C1 segment of cervical spinal cord (tissue), 14 donors: ENCODE measurements at places on chromosomes 13 and 19.

DNA sequence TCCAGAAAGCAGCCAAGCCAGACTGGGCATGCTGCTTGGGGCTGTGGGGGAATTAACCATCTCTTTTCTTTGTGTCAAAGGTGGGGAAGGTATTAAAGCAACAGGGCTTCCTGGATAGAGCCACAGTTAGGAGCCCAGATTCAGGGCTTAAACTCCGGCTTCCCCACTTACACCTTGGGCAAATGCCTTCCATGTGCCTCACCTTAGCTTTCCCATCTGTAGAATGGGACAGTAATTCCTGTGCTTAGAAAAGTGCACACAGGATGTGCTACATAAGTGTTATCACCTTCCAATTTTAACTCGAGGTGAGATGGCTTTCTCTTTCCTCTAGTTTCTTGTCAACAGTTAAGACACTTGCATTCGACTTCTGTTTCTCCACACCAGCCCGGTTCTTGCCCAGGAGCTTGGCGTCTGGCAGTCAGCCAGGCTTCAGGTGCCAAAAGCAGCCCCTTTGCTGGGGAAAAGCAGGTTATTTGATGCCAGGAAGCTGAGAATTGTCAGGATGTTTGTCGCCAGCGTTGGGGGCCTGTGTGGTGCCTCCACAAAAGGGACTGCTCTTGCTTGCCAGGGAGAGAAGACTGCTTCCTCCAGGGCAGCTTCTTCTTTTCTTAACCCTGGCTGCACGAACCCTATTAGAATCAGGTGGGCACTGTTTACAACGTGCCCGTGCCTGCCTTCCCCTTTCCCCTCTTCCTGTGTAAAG lies 79.2 kb downstream of the SIPA1L3 start:
- no peak for DNase-seq

- no peak for DNase-seq
Measured at GRCh38 chr19:42249149-42249750, 5.7 kb downstream of the ERF start.

DNA sequence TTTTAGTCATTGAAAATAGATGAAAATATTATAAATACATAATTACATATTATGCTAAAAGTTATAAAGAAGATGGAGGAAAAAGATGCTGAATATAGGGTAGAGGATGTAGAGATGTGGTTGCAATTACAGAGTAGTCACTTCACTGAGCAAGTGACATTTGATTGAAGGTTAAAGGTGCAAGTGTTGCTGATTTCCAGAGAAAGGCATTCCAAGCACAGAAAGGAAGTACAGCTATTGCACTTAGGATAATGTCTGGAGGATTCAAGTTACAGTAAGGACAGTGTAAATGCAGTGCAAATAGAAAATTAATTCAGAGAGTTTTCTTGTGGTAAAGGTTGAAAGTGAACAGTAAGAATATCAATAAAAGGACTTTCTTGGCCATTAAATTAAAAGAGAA lies 1721.8 kb downstream of the PCDH9 start:
- no peak for DNase-seq

GRCh38 chr13:96193728-96194310 lies 103.9 kb downstream of the HS6ST3 start:
- DNase-seq, result no peak

GRCh38 chr19:7678971-7679751 lies 1.5 kb upstream of the TRAPPC5 start:
- DNase-seq, result peak; percentile 5

DNA sequence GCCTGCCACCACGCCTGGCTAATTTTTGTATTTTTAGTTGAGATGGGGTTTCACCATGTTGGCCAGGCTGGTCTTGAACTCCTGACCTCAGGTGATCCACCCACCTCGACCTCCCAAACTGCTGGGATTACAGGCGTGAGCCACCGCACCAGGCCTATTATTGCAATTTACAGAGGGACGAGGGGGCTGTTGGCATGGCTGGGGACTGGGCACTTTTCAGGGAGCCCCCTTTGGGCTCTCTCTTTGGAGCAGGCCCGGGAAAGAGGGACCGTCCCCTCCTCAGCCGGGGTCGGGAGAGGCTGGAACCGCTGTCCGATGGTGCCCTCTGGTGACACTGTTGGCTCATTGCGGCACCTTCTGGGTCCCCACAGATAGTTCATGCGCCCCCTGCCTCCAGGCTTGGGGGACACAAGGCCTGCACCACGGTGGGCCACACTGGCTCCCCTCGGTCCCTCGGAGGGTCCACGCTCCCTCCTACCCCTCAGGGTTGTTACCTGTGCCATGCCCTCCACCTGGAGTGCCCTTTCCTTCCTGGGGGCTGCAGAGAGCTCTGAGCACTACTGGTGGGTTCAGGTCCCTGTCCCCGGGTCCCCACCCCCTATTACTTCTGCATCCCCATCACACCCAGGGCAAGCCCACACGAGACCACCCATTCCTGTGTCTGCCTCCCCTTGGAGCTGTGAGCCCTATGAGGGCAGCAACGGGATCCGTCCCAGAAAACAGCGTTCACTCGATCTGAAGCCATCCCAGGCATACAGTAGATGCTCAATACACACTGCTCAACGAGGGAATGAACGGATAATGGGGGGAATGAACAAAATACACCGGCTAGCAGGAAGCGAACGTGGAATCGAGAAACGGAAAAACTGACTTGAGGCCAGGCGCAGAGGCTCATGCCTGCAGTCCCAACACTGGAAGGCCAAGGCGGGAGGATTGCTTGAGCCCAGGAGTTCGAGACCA lies 12.5 kb downstream of the FEM1A start:
- no peak for DNase-seq

DNA sequence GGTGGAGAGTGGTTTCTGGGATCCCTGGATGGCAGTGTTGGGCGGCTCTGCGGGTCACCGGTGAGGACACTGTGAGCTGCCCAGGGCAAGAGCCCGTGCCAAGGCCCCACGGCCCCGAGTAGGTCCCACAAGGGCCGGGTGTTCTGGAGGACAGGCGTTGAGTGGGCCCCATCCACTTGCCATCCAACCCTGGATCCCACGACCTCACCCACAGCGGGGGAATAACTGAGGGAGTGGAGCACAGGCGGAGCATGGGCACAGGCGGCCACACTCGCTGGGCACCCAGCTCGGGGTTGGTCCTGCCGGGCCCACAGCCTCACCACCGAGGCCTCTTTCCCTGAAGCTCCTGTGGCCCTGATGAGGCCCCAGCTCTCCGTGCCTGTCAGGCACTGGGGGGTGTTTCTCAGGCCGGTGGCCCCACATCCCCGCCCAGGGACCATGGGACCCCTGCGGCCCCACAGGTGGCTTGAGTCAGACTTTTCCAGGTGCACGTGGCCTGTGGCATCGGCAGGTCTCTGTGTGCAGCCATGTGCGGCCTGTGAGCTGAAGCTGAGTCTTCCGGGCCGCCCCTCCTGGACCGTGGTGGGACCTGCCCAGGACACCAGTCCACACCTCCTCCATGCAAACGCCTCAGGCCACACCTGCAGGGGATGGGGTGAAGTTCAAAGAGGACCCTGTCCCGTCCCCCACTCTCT lies 16.6 kb downstream of the TMEM255B start:
- no peak for DNase-seq

DNA sequence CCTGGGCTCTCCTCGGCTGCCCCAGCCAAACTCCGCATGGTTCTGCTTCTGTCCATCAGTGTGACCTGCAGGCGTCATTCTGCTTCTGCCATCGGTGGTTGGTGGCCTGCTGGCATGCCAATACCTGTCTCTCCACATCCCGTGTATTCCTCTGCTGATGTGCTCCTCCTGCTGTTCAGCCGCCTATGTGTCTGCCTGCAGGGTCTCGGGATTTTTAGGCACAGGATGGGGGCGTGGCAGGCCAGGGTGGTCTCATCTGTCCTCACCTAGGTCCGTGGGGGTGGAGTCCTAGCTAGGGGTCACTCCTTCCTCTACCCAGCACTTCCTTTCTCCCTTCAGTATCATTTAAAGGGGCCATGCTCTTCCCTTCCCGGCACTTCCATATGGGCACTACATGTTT lies 33.0 kb upstream of the SGCG start:
- DNase-seq, result no peak

GRCh38 chr19:45075301-45076028 lies 813 bp downstream of the ZNF296 start:
- DNase-seq, result no peak

- no peak for DNase-seq
Measured at GRCh38 chr19:46821512-46822409, 28.9 kb downstream of the AP2S1 start.

DNA sequence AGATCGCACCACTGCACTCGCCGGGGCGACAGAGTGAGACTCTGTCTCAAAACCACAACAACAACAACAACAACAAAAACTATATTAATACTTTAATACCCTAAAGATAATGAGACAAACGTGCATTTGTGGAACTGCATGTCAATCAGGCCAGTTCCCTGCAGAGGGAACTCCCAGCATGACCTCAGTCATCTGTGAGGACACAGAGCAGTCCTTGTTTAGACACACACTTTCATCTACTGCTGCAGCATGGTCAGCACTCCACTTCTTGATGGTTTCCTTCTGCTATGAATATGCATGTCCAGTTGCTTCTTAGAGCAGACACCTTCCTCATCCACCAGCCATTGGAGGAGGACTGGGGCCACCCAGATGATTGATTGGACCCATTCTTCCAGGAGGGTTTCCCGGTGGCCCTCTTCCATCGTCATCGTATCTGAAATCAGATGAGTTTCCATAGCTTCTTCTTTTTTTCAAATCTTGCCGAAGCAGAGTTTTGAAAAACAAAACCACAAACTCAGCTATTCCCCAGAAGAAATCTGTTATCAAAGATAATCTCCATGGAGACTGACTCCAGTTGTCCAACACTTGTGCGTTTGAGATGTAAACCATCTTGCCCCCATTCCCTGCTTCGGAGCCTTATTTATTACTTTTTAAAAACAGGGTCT lies 26.5 kb downstream of the ZNF607 start:
- peak; percentile 15 for DNase-seq

DNA sequence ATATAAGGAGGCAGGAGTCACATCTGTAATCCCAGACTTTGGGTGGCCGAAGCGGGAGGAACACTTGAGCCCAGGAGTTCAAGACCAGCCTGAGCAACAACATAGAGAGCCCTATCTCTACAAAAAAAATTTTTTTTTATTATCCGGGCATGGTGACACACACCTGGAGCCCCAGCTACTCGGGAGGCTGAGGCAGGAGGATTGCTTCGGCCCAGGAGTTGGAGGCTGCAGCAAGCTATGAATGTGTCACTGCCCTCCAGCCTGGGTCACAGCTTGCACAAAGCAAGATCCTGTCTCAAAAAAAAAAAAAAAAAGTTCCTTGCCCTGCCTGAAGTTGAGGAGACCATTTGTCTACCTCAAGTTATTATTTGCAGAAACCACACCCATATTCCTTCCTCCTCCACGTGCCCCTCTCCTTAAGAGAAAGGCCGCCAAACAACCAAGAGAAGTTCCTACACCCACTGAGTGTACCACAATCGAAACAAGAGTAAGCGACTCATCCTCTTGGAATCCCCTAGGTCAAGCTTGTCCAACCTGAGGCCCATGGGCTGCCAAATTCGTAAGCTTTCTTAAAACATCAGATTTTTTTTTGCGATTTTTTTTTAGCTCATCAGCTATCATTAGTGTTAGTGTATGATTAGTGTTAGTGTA lies 2.2 kb downstream of the ABCC4 start:
- DNase-seq, result no peak

DNA sequence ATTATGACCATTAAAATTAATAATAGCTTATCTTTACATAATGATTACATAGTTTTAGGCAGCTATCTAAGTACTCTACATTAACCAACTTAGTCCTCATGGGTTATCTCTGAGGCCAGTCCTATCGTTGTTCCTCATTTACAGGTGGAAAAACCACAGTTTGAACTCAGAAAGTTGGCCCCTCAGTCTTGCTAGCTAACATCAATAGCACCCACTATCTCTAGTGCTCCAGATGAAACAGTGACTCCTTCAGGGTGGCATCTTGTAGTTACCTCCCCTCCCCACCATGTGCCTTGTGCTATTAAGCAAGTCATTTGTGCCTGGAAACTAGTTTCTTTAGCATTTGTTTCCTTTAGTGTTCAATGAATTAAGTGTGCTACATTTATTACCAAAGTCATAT lies 1086.7 kb downstream of the EFNB2 start:
- no peak for DNase-seq

- DNase-seq, result no peak
Measured at GRCh38 chr19:27672309-27673047, 1540.5 kb downstream of the UQCRFS1 start.

DNA sequence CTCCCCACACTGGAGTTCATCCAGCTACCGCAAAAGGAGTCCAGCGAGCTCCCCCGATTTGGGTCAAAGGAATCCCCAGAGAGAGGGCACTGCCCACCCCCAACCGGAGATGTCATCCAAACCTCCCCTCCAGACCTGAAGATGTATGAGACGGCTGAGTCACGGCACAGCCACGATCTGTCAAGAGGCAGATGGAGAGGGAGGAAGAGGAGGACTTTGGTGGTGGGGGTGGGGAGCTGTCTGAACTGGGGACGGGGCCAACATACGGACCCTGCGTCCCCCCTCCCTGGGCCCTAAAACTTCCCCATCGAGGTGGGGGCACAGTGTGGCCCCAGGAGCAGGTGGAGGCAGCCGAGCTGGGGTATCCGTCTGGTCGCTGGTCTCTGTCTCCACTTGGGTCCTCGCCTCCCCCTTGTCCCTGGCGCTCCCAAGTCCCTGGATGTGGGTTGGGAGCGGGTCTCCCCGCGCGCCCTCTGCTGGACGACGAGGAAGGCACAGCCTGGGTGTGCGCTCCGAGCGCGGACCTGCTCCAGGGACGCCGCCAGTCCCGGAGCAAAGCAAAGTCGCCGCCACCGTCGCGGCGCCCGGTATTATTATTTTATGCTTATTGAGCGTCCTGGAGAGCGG lies 3.8 kb downstream of the PDE4A start:
- DNase-seq, result peak; percentile 54
